Anterior cingulate cortex (tissue), 58 donors: ENCODE measurements at places on chromosomes 12 and 14.

- DNase-seq, result peak; percentile 97
Observed at GRCh38 chr14:58298477-58299400, at the start of gene ARID4A. Gene ARID4A (plus strand): TSS chr14:58298555. CDS start chr14:58299855, 1,300 bp downstream.

DNA sequence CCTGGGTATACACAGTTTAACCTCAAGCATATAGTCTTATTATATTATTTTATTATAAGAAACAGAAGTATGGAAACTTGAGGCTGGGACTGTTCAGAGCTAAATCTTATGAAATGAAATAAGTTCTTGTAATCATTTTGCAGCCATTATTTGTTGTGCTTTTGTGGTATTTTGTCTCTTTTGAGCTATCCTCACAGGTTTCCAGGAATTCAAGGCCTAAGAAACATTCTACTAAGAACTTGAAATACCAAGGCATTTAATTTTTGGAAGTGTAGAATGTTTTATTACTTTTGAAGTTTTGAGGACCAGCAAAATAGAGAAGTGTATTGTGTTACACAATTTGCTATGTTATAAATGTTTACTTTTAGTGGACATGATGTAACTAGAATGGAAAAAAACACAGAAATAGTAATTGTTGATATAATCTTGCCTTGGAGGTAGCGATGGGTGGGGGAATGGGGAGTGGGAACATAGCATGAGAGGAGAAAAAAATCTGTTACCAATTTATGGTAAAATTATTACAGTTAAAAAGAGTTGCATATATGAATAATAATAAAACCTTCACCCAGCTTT is 81.7 kb downstream of the CRADD start:
- no peak for DNase-seq

DNA sequence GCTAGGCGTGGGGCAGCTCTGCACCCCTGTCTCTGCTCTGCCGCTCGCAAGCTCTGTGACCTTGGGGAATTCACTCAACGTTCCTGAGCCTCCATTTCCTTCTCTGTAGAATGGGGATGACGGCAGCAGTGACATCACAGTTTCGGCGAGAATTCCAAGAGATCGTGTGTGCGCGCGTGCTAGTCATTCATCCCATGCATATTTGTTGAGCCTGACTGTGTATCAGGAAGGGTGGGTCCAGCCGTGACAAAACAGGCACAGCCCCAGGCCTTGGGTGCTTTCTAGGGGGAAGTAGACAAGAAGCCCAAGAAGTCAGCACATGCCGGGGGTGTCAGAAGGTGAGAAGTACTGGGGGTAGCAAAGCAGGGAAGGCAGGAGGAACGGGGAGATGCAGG is 145.6 kb upstream of the NCOR2 start:
- DNase-seq, result no peak

- DNase-seq, result peak; percentile 39
Observed at GRCh38 chr14:75430116-75430515, 2.3 kb downstream of the JDP2 start.

DNA sequence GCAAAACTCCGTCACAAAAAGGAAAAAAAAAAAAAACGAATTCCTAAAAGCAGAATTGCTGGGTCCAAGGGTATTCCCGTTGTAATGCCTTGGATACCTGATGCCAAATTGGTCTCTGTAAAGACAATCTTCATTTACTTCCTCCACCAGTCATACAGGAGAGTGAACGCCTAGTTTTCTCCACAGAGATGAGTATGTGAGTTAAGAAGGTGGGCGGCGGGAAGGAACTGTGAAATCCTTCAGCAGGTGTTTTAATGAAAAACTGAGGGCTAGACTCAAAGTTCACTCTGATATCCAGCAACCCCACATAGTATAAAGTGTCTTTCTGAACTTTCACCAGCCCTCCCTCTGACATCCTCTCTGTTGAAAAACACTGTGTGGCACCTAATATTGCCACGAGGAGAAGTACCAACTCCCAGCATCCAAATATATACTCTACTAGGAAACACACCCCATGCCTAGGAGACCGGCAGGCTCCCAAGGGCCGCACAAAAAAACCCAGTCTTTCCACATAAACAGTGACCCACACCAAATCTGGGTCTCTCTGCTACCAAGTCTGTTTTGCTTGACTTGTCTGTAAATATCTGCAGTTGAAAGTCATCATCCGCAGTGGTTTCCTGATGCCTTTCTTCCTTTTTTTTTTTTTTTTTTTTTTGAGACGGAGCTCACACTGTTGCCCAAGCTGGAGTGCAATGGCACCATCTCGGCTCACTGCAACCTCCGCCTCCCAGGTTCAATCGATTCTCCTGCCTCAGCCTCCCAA is 30.3 kb upstream of the FOXN3 start:
- DNase-seq, result no peak
